ENCODE measurements at places on chromosomes 2 and 18.
A peak's percentile ranks its signal among the peaks of the same experiment; 100 is the strongest.

- DNase-seq = peak; percentile 25
Measured at GRCh38 chr2:196337208-196337953, 166.0 kb upstream of the STK17B start.

DNA sequence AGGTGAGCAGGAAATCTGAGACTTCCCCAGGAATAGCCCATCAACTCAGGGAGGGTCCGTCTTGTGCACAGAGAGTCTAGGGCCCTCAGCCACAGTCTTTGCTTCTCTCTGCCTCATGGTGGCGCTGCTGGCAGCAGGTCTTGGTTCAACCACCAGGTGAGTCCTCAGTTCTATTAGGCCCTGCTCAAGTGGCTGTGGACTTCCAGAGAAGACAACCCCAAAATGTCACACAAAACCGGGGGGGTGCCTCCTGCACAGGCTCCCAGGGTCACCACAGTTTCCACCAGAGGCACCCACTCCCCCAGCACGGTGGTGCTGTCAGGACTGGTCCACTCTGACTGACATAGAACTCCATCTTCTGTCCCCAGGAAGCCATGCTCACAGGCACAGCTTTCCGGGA lies 2.4 kb upstream of the CHRNG start:
- DNase-seq = no peak

GRCh38 chr2:234496055-234496834 lies 636 bp downstream of the ARL4C start:
- no peak for DNase-seq

GRCh38 chr2:147542351-147542750 lies 302.5 kb upstream of the ACVR2A start:
- no peak for DNase-seq

DNA sequence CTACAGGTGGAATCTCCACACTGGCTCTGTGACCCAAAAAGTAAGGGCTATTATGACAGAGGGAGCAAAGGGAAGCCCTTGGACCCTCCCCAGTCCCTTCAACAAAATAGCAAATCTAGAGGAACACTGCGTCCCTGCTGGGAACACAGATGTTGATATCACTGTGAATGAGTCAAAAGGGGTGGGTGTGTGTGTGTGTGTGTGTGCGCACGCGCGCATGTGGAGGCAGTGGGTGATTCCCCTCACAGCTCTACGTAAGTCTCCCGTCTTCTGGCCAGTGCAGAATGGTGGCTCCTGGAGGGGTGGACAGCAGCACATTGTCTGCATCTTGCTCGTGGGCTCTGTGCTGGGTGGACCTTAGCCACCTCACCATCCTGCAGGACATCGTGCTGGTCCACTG lies 7.8 kb upstream of the C2orf72 start:
- no peak for DNase-seq

DNA sequence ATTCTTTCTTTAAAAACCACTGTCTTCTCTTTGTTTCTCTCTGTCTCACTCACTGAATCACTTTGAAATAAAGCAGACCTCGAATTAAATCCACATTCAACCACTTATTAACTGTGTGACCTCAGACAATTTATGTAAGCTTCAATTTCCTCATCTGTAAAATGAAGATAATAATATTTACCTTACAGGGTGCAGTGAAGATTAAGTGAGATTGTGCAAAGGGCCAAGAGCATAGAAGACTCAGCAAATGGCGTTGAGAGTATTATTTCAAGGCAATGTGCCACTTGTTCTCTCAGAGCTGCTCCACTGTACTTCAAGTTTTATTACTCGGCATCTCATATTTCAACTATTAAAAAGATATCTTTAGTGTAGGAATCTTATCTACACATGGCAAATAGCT lies 454.2 kb upstream of the HNRNPA3 start:
- no peak for DNase-seq

- peak; percentile 28 for DNase-seq
Measured at GRCh38 chr2:86368161-86368824, 30.9 kb upstream of the REEP1 start.

DNA sequence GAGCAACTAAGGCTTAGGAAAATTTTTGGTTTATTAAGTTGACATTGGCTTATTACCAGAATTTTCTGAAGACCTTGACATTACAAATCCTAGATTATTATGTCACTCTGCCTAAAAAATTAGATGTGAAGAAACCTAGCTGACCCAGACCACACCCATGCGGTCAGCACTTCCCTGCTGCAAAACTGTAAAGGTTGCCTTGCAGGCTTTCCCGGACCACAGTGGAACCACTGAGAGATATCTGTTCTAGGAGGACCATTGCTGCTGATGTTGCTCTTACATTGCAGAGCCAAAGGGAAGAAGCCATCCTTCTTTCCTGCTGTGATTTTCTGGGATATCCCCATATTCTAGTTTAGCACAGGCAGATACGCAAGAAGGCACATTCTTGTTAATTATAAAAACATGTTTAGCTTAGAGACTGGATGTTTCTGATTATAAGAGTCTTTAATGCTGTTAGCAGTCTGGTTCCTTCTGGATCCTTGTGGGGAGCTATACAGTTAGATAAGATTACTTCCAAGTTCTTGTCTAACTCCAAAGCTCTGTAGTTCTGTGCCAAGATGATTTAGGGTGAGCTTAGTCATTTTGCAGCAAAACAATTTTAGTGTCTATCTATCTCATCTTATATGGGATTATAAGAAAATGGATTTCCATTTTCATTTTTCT lies 70.2 kb downstream of the AOX1 start:
- DNase-seq = no peak

GRCh38 chr18:6605115-6605869 lies 124.2 kb upstream of the ARHGAP28 start:
- DNase-seq = no peak

DNA sequence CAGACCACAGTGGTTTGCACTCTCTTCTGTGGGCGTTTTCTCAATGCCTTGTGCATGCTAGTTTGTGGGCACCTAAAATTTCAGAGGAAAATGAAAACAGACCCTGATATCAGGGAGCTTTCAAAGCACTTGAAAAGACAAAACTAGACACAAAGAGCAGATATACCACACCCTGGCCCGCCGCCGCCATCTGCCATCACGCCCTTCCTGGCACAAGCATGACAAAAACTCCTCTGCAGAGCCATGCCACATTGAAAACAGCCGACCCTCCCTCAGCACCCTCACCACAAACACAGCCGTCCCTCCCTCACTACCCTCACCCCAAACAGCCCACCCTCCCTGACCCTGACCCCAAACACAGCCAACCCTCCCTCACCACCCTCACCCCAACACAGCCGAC lies 84.8 kb upstream of the RAB6C start:
- DNase-seq = no peak

GRCh38 chr2:780581-780980 lies 103.4 kb upstream of the TMEM18 start:
- DNase-seq = no peak

- no peak for DNase-seq
Measured at GRCh38 chr18:49304751-49305150, 155.7 kb downstream of the DYM start.

Measured in stimulated activated CD4-positive, alpha-beta T cell treated with anti-CD3 and anti-CD28 coated beads, Interleukin-12 subunit alpha, Interleukin-12 subunit beta, amount 100 ng/mL, for 4 hours (primary cell).